ENCODE measurements at places on chromosomes 12 and 14.

GRCh38 chr12:122614839-122615238 lies 87.8 kb downstream of the KNTC1 start:
- DNase-seq, result no peak

GRCh38 chr12:123069436-123070266 lies 81.2 kb downstream of the PITPNM2 start:
- no peak for DNase-seq

GRCh38 chr14:98701377-98701776 lies 570.6 kb downstream of the BCL11B start:
- no peak for DNase-seq

GRCh38 chr14:95331708-95332408 lies 12.2 kb upstream of the CLMN start:
- no peak for DNase-seq

- DNase-seq, result no peak
Observed at GRCh38 chr14:85978582-85979250, 448.8 kb downstream of the FLRT2 start.

- DNase-seq, result no peak
Observed at GRCh38 chr14:78355109-78355508, 184.9 kb downstream of the NRXN3 start.

DNA sequence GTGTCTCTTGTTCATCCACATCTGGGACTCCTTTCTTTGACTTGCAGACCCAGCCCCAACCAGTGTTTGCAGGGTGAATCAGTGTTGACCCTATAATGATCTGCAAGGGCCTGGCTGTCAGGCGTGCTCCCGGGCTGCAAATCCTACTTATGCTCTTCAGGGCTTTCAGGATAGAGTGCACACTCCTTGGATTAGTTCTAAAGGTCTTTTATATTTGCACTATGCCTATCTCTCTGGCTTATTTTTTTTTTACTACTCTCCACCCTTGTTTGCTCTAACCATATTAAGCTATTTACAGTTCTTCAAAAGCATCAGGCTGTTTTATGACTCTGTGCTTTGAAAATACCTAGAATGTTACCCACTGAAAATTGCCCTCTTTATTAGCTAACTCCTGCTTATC lies 4.3 kb upstream of the PRICKLE1 start:
- DNase-seq, result no peak

GRCh38 chr14:90301668-90302090 lies 30.1 kb downstream of the NRDE2 start:
- DNase-seq, result no peak

DNA sequence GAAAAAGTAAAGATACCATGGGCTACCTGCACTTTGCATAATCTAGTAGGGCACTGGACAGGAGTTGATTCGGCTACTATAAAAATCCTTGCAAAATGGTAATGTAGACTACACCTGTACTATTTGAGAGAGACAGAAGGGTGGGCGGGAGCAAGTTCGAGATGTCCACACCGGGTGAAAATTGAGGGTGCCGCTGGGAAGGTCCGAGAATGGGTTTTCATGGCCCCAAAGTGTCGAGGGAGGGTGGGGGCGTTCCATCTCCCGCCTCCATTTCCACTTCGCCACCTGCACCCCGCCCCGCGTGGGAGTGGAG lies 648 bp downstream of the SNX6 start:
- DNase-seq, result no peak

- DNase-seq, result no peak
Observed at GRCh38 chr12:49023812-49024211, 5.2 kb upstream of the PRKAG1 start.

- no peak for DNase-seq
Observed at GRCh38 chr12:75583355-75583754, 71.9 kb upstream of the KRR1 start.

- DNase-seq, result no peak
Observed at GRCh38 chr12:25906651-25907340, 51.7 kb upstream of the RASSF8 start.

- DNase-seq, result no peak
Observed at GRCh38 chr14:101248840-101249675, 312.2 kb upstream of the DIO3 start.

GRCh38 chr12:114420182-114420943 lies 14.4 kb upstream of the TBX5 start:
- no peak for DNase-seq

- DNase-seq, result no peak
Observed at GRCh38 chr12:78331181-78331580, 500.5 kb downstream of the NAV3 start.

- DNase-seq, result no peak
Observed at GRCh38 chr14:20422886-20423285, 9.6 kb upstream of the TEP1 start.

DNA sequence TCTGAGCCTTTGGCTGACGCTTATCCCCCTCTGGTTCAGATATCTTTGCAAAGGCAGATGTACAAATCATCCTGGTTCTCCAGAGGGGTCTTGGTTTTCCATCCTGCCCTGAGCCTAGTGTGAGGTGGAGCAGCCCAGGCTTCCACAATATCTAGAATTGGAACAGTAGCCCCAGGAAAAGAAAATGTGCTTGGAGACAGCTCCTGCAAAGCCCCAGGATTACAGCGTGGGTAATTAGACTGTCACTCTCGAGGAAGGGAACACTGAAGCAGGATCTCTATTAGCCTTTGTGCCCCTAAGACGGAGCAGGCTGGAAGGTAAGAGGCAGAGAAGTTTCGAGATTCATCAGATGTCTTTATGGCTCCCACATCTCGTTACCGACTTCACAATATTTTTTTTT lies 59.4 kb downstream of the TMEM132C start:
- no peak for DNase-seq

DNA sequence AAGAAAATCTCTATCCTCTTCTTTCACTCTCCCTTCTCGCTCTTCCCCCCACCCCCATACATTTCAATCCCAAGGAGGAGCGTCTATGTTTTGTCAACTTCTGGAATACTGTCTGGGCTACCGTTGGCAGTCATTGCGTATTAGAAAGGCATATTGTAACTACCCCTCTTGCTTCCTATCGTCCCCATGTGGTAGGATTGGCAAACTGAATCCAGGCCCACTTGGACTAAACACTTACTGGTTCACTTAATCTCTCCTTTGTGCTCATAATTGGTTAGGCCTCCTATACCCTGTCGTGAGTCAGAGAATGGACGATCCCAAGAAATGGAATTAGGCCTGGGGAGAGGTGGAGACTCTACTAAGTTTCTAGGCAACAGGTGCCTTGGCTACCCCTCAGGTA lies 68.8 kb upstream of the SLC8A3 start:
- no peak for DNase-seq

DNA sequence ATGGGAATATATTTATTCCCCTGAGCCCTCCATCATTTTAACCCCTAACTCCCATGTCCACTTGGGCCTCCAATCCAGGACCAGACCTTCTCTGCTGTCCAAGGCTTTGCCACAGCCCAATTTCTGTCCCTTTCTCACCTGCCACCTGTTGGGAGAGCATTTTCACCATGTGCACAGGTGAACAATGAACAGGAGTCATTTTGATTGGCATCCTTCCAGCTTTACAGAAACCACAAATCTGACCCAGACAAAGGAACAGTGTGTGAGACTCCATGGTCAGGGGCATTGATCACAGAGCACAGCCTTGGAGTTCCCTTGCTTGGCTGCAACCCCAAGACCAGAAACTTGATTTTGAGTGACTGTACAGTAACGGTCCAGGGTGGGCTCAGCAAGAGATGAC lies 91.9 kb downstream of the CRACR2A start:
- no peak for DNase-seq

DNA sequence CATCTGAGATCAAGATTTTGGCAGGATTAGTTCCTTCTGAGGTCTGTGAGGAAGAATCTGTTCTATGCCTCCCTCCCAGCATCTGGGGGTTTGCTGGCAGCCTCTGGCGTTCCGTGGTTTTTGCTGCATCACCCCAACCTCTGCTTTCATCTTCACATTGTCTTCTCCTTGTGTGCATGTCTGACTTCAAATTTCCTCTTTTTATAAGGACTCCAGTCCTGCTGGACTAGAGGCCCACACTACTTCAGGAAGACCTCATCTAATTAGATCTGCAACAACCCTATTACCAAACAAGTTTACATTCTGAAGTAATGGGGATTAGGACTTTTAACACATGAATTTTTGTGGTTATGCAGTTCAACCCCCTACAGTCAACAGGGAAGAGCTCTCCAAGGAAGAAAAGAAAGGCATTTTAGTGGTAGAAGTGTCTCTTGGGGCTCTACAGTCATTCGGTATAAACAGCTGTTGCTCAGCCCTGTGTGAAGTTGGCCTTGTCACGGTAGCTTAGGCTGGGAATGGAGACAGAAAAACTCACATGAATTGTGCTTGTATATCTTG lies 89.7 kb downstream of the CAND1 start:
- DNase-seq, result no peak

GRCh38 chr12:39830852-39831520 lies 211.4 kb upstream of the ABCD2 start:
- no peak for DNase-seq

DNA sequence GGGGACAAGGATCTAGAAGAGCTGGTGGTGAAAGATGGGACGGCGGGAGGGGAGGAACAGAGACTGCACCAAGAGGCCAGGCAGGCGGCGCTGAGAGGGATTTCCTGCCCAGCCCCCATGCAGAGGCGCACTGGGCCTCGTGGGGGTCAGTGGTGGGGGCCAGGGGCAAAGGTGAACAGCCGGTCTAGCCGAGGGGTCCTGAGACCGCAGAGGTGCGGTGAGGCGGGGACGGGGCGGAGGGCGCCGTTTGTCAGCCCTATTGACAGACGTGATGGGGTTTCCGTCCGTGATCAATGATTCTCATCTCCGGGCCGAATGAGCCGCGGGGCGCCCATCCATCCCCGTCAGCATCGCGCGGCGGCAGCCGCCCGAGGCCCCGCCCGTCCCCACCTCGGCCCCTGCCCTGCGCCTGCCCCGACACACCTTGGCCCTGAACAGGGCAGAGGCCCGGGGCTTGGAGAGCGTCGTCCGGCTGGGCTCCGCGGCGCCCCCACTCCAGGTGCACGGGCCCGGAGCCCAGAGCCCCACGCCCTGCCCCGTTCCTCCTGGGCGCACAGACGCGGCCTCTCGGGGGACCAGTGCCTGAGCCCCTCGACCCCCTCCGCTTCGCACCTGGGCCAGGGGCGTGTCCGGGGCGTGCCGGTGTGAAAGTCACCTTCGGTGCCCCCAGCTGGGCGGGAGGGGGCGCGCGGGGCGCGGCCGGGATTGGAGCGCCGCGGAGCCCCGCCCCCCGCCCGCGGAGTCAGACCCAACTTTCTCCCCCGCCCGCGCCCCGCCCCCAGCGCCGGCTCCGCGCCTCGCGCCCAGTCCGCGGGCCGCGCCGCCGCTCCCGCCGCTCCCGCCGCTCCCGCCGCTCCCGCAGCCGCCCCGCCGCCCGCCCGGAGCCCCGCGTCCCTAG lies at the start of gene NXPH4:
NXPH4 (plus strand) TSS at position 781 of the 898 bp plus-strand sequence. CDS start 176 bp downstream, outside the sequence.
- DNase-seq, result peak; percentile 58

DNA sequence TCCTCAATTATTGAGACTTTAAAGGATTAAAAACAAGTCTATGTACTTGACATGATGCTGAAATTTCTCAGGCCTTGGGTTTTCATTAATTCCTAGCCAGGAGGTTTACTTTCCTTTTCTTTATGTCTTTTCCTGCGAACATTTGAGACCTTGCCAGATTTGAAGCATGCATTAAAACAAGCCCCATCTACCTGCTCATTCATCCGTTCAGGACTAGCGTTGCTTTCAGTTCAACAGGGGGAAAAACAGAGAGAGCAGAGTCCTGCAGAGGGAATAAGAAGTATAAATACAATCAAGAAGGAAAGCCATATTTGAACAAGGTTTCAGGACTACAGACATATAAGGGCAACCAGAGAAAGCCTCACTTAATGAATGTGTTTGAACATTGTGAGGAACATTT lies 542.4 kb downstream of the DIO2 start:
- DNase-seq, result no peak

Measured in stimulated activated naive CD4-positive, alpha-beta T cell treated with Interleukin-2 at 50 U/mL for 16 hours (primary cell).